NAMALWA (cell line): ENCODE measurements at places on chromosomes 16 and 17.
A peak's percentile ranks its signal among the peaks of the same experiment; 100 is the strongest.

DNA sequence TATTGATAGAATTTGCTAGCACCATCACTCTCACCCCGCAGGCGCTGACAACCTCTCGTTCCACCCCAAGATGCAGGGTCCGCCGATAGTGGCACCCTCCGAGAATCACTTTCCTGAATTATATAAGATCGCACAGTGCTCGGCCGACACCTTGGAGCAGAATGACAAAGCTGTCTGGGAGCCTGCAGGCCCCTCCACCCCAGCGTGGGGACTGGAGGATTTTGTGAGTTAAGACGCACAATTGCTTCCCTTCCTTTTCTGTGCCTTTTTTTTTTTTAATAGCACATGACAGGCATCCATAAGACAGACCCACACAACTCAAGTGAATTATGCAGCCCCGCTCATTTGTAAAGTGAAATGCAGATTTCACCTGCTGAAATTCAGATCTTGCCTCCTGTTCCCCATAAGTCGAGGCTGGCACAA lies 155.3 kb downstream of the C16orf78 start:
- no peak for DNase-seq

- no peak for DNase-seq
Observed at GRCh38 chr17:72370819-72371218, 250.0 kb downstream of the SOX9 start.

GRCh38 chr16:85881436-85881835 lies 17.5 kb upstream of the IRF8 start:
- DNase-seq: no peak

DNA sequence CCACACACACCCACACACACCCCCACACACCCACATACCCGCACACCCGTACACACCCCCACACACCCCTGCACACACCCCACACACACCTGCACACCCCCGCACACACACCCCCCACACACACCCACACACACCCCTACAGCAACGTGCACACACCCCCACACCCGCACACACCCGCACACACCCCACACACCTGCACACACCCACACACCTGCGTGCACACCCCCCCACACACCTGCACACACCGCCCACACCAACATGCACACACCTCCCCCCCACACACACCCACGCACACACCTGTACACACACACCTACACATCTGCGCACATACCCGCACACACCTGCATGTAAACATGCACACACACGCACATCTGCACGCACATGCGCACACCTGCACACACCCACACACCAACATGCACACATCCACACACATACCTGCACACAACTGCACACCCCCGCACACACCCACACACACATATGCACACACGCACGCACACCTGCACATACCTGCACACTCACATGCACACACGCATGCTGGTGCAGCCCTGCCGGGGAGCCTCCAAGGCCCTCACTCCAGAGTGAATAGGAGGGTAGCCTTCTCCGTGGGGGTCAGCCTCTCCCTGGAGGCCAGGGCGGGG lies 7.5 kb downstream of the ASPSCR1 start:
- no peak for DNase-seq

DNA sequence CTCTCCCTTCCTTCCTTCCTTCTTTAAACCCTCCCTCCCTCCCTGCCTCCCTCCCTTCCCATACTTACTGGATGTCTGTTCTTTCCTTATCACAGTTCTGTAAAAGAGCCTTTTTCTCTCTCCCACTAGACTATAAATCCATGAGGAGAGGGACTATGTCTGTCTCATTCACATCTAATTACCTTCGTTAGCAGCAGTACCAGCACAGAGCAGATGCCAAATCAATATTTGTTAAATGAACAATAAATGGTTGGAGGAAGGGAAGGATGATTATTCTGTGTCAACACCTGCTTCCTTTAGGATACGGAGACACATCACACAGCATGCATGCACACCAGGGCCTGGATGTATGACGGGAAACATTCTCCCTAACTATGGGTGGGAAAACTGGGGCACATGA lies 94.2 kb downstream of the DNAH3 start:
- no peak for DNase-seq

GRCh38 chr16:49019081-49019633 lies 262.5 kb downstream of the CBLN1 start:
- DNase-seq: no peak

- no peak for DNase-seq
Observed at GRCh38 chr16:68969338-68969737, 126.0 kb downstream of the TANGO6 start.

DNA sequence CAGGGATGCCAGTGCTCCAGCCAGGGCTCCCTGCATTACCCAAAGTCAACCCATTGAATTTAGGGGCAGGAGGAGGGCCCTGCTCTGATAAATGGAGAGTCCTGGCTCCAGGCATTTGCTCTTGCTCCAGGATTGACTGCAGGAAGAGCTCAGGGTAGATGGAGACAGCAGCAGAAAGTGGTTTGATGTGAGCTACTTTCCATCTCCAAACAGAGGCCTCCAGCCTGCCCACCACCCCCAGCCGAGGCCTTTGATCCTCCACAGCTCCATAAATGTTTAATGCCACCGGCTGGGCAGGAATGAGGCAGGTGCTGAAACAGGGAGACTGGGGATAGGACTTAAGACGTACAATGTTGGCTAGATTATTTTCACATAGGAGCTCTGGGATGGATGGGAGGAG lies 4.3 kb upstream of the SEZ6 start:
- DNase-seq: no peak

DNA sequence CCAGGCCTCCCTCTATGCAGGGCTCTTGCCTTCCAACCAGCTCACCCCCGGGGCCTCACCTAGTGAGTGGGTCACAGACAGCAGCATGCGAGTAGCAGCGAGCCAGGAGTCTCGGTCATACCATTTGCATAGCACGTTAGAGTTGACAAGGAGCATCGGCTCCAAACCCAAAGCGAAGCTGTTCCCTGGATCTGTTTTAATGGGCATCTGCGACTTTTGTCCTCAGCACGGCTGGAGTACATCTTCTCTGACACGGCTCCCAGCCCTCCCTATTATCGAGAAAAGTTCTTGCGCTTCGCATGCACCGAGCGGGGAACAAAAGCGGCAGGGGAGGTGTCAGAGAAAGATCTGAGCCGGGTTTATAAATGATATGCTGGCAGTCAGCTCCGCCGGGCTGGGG lies 253.3 kb downstream of the MAF start:
- DNase-seq: no peak

DNA sequence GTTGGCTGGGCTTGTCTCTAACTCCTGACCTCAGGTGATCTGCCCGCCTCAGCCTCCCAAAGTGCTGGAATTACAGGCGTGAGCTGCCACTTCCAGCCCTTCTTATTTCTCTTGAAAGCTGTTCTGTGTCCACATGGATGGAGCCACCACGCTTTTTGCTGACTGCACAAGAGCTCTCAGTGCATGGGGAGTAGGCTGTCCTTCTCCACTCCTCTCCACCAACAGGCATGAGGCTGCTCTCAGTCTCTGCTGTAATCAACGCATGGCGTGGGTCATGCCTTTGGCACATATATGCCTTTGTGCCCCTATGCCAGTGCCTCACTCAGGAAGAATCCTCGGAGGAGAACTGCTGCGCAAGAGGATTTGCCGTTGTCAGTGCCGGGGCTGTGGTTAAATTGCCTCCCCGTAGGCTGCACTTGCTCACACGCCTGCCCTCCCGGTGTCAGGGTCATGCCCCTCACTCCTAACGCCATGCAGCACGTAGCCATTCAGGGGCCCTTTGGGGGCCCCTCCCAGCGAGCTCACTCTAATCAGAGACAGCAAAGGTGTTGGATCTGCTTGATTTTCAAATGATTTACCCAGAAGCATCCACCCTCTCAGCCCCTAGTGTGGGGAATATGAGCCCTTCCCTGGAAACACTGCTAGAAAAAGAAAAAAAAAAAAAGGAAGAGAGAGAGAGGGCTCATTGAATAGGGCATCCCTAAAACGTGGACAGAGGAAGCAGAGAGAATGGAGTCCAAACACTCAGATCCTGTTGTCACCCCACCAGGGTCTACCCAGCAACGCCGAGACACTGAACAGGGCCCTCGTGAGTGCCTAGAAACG lies 47.5 kb upstream of the ZCCHC14 start:
- no peak for DNase-seq

- peak; percentile 60 for DNase-seq
Observed at GRCh38 chr16:5025171-5025632, 8.5 kb downstream of the NAGPA start.

- DNase-seq: peak; percentile 70
Observed at GRCh38 chr16:28237754-28238357, 26.1 kb upstream of the XPO6 start.

GRCh38 chr17:1742371-1743087 lies at the start of gene SERPINF2:
Gene SERPINF2 (plus strand): TSS chr17:1742871. CDS start chr17:1744996, 2,125 bp downstream.
- no peak for DNase-seq
